ENCODE measurements at places on chromosomes 7 and 10.

DNA sequence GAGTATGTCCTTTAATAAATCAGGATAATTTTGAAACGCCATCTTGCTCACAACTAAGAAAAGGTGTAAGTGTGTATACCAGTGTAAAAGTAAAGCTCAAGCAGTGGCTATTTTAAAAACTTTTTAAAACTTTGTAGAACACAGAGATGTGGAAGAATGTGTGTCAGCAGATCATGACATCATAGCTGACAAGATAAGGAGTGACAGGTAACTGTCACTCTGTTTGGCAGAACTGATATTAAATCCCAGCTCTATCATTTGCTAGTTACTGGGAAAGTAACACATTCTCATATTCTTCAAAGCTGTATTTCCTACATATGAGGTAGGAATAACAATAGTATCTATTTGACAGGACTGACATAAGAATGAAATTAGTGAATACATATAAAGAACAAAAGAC is 63.9 kb upstream of the RNF148 start:
- no peak for DNase-seq

- DNase-seq, result no peak
Observed at GRCh38 chr7:144439717-144440205, 36.3 kb upstream of the NOBOX start.

GRCh38 chr7:111103678-111104274 is 12.8 kb downstream of the LRRN3 start:
- no peak for DNase-seq

DNA sequence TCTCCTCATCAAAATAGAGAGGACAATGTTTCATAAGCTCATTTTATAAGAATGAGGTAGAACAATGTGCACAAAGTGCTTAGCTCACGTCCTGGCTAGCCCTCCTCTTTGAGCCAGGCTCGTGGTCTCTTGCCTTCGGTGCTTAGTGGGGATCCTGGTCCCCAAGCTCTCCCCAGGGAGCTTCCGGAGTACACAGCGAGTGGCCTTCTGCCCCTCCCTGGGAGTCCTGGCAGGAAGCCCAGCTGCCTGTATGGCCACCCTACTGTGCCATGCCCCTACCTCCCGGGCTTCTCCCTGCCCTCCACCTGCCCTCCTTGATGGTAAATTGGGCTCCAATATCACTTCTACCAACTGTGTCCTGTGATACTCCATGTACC is 868 bp downstream of the MYO1G start:
- no peak for DNase-seq

GRCh38 chr7:109956916-109957315 is 1134.0 kb upstream of the LRRN3 start:
- no peak for DNase-seq

DNA sequence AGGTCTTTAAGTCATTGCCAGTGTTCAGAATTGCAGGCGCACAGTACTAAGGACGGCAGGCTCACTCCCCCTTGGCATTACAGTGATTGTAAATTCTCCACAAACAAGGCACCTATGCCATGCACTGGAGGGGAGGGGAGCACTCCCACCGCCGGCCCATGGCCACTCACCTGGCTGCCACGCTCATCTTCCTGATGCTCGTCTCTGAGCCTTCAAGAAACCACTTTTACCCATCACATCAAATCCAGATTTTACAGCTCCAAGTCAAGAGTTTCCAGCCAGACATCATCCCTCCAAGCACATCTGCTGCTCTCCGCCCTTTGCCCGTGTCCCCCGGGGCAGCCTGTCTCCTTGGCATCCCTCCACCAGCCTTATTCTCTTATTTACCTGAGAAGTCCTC is 350.2 kb upstream of the SHH start:
- DNase-seq, result no peak

- DNase-seq, result no peak
Observed at GRCh38 chr7:81327468-81328266, 408.8 kb upstream of the SEMA3C start.

DNA sequence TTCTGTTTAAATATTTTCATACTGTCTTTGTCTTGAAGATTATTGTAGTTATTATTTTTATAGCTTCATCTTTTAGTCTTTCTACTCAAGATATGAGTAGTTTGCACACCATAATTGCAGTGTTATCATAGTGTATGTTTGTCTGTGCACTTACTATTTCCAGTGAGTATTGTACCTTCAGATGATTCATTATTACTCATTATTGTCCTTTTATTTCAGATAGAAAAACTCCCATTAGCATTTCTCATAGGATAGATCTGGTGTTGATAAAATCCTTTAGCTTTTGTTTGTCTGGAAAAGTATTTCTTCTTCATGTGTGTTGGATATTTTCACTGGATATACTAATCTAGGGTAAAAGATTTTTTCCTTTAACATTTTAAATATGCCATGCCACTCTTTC is 646.2 kb upstream of the GRM3 start:
- no peak for DNase-seq

DNA sequence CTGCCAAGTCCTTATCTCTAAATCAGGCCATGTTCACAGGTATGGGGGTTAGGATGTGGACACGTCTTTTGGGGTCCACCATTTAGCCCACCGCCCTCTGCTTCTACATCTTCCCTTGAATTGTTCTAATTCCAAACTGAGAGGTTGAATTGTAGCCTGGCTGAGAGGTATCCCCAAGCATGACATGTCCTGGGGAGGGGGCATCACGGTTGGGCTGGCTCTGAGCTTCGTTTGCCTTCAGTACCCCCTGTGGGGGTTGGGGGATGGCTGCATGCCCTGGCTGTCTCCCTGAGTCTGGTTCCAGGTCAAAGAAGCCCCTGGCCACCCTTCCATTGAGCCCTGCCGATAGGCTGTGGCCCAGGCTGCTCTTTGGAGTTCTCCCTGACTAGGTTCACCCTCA is 204.6 kb downstream of the GLRX3 start:
- no peak for DNase-seq

- DNase-seq, result peak; percentile 38
Observed at GRCh38 chr7:12210179-12211053, 678 bp upstream of the TMEM106B start.

- DNase-seq, result no peak
Observed at GRCh38 chr10:117656385-117657367, 114.1 kb downstream of the EMX2 start.

DNA sequence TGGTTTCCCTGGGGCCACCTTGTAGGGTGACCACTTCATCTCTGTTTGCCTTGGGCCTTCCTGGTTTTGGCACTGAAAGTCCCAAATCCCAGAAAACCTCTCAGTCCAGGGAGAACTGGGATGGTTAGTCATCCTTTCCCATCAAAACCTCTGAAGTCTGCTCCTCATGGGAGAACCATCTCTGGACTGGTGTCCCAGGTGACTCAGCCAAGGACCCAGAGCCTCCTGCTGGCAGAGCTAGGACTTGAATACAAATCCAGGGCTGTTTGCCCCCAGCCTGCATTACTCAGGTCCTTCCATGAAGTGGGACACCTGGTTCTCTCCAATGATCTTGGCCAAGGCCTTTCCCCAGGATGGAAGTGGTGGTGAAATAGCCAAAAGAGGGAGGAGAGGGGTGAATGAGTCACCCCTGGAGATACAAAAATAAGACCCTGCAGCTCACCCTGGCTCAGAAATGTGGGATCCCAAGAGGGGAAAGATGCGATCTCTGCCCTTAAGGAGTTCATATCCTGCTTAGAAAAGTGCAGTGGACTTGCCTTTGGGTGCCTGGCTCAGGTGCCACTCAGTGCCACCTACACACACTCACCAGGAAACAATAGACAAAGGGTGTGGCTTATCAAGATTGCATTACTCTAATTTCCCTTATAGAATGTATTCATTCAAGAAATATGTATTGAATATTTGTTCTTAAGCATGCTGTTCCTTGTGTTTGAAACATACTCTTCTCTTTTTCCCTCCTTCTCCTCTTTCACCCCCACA is 22.0 kb downstream of the ADRA2A start:
- no peak for DNase-seq

- DNase-seq, result no peak
Observed at GRCh38 chr10:119821182-119821581, 51.5 kb downstream of the MCMBP start.

- no peak for DNase-seq
Observed at GRCh38 chr10:57468894-57469432, 798.7 kb downstream of the IPMK start.

DNA sequence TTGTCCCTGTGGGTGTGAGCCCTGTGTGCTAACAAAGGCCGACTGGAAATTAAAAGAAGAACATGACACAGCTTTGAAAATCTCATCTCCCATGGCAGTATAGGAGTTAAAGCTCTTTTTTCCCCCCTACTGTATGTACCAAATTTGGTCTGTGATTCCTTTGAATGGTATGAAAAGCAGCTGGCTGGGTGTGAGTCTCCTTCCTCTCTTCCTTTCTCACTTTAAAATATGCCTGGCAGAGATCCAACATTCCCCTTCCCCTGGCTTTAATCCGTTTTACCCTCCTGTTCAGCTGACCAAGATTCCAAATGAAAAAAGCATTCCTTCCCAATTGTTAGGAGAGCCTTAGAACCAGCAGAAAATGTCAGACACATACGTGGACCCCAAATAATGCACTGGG is 225.0 kb upstream of the CELF2 start:
- DNase-seq, result no peak

DNA sequence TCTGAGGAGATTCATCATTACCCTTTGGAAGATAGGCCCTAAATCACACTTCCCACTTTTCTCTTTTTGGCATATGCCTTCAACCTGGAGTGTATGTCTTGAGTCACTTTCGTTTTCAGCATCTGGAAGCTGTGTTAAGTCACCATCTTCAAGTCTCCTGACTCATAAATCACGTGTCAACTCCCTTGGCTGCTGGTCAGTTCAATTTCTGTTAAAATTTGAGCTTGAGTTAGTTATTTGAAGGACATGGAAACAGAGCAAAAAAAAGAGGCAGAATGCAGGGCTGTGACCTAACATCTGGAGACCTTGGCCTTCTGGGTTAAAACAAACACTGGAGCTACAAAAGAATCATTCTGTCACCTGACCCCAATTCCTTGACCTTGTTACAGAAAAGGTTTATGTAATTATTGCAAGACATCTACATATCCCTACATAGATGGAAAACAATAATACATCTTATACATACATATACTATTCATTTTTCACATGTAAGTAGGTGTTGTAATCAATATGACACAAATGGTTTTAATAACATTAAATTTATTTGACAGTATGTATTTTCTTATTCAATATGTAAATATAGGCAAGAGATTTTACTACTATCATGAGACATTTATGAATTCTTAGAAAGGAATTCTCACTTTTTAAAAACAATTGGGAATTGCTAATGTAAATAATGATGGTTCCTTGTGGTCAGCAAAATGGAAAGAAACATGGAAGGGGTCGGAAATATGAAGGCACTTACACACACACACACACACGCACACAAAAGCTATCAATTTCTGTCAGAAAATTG is 169.7 kb upstream of the PHYHIPL start:
- no peak for DNase-seq

GRCh38 chr7:87806150-87806549 is 70.0 kb downstream of the SLC25A40 start:
- DNase-seq, result no peak

DNA sequence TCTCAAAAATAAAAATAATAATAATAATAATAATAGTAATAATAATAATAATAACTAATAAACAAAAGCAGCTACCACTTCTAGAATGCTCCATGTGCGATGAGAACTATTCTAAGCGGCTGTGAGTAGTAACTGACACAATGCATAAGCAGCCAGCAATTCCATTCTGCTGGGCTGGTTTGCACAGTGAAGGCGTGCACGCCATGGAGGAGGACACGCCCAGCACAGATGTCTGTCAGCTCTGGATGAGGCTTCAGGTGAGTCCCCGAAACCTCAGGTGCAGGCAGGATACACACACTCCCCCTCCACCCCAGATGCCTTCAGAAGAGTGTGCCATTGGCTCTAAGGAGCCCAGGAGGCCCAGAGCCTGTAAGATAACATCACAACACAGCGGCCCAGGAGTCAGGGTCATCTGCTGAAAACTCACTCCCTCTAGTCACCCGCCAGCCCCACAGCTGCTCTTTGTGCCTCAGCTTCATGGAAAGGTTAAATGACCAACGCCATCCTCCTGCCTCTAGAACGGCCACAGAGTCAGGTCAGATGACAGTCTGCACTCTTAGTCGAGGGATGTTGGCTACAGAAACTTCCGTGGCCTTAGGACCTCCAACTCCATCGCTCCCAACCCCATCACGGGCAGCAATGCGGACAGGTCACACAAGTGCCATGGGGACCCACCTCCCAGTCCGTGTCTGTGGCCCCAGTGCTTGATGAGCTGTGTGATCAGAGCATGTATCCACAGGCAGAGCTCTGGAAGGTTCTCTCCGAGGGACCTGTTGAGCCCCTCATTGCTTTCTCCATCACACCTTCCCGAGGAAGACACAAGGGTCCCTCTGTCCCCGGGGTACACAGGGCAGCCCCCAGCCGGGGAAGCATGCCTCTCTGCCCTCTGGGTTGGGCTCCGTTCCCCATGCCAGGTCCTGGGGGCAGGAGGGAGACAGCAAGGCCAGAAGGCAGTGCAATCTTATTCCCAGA is 103.9 kb downstream of the CTBP2 start:
- no peak for DNase-seq

- DNase-seq, result no peak
Observed at GRCh38 chr7:155913291-155913690, 101.0 kb upstream of the SHH start.

DNA sequence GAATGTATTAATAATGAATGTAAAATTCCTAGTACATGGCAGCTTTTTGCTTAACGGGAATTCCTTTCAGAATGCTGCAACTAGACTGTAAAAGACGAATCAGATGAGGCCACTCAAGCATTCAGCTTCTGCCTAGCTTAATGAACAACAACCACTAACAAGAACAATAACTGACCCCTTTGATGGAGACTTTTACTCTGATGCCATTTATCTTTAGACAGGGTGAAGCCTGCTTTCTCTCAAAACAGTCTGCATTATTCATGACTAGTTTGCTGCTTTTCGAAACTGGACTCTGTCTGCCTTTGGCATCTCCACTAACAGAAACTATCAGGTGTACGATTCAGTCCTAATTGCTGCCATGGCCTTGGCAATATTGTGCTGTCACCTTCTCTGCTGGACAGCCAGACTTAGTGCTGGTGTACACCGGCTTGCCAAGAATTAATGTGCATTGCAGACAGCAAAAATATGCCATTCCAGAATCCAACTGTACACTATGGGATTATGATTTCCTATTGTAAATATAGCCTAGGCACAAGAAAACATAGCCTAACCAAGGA is 295.5 kb upstream of the CDC14C start:
- no peak for DNase-seq

- no peak for DNase-seq
Observed at GRCh38 chr10:26556748-26557640, 118.9 kb downstream of the APBB1IP start.

DNA sequence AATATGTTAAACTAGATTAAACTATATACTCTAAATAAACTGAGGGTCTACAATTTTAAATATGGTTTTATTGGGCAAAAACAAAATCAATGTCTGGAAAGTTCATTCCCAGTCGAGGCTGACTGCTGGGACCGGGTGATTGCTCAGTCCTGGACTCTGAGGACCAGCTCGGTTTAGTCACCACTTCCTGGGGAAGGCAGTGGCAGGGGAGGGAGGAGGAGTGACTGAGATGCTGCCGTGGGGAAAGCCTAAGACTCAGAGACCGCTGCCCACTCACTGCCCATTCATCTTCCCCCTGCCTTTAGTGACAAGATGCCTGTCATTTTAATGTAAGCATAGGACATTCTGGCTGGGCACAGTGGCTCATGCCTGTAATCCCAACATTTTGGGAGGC is 29.0 kb downstream of the ATOH7 start:
- DNase-seq, result no peak

- DNase-seq, result no peak
Observed at GRCh38 chr7:21542891-21543527, at the start of gene DNAH11. TSS of gene DNAH11 (plus strand) at chr7:21543039. CDS start at chr7:21543246, 207 bp downstream.

GRCh38 chr10:89120931-89121763 is 86.0 kb downstream of the CH25H start:
- DNase-seq, result no peak

- peak; percentile 31 for DNase-seq
Observed at GRCh38 chr7:2927592-2927991, 83.5 kb upstream of the GNA12 start.
